DMS79 treated with DMSO at 0.1 percent for 48 hours (cell line): ENCODE measurements at places on chromosomes 6 and 20.

DNA sequence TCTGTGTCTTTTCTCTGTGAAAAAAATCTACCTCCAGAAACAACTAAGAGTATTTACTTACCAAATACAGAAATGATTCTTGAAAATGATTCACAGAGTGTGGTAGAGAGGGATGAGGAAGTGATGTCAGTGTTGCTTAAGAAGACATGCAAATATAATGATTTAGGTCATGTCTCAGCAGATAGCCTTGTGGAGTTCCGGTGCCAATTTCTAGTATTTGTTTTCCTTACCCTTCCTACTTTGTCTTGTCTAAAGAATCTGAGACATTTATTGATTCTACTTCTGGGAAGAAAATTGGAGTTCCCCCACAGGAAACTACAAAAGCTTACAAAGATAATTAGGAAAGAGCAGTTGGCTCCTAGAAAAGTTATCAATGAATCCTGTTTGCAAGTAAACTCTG is 68.8 kb downstream of the GJA1 start:
- DNase-seq, result no peak

GRCh38 chr6:31652925-31653724 is 664 bp upstream of the BAG6 start:
- DNase-seq, result peak; percentile 16

GRCh38 chr6:105902401-105903031 is 183.6 kb upstream of the PRDM1 start:
- no peak for DNase-seq

- DNase-seq, result no peak
Observed at GRCh38 chr6:150684161-150684560, 84.5 kb downstream of the PLEKHG1 start.

GRCh38 chr6:5088780-5089179 is 3.6 kb downstream of the PPP1R3G start:
- no peak for DNase-seq

- peak; percentile 25 for DNase-seq
Observed at GRCh38 chr20:5504061-5504739, 187.4 kb upstream of the PROKR2 start.

DNA sequence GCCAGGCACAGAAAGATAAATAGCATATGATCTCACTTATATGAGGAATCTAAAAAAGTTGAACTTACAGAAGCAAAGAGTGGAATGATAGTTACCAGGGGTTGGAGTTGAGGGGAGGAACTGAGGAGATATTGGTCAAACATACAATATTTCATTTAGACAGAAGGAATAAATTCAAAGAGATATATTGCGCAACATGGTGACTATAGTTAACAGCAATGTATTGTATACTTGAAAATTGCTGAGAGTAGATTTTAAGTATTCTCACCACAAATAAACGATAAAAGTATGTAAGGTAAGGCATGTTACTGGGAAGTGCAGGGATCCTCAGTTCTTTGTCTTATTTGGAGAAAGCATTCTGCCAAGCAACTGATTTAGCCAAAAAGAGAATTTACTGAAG is 171.9 kb downstream of the LMBRD1 start:
- no peak for DNase-seq

DNA sequence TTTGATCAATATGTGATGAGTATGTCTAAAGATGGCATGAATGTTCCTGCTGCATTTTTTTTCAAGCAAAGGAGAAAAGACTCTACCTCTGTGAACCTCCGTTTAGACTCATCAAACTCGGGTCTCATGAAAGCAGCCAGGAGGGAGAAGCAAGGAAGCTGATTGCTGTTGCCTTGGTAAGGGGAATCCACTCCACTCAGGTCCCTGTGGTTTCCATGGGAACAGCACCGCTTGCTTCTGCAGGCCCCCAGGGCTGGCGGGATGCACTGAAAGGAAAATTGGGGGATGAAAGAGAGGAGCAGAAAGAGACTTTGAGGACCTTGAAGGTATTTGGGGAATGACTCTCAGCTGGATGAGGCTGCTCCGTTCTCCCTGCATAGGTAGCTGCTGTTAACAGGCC is 249.6 kb upstream of the RIN2 start:
- no peak for DNase-seq

- DNase-seq, result peak; percentile 57
Observed at GRCh38 chr6:142485256-142485655, 183.4 kb downstream of the ADGRG6 start.

- DNase-seq, result no peak
Observed at GRCh38 chr20:34970193-34970840, 14.6 kb downstream of the MYH7B start.

GRCh38 chr6:156427345-156427744 is 349.8 kb upstream of the ARID1B start:
- DNase-seq, result no peak

GRCh38 chr6:26233649-26234420 is 131.2 kb upstream of the BTN3A2 start:
- DNase-seq, result no peak

DNA sequence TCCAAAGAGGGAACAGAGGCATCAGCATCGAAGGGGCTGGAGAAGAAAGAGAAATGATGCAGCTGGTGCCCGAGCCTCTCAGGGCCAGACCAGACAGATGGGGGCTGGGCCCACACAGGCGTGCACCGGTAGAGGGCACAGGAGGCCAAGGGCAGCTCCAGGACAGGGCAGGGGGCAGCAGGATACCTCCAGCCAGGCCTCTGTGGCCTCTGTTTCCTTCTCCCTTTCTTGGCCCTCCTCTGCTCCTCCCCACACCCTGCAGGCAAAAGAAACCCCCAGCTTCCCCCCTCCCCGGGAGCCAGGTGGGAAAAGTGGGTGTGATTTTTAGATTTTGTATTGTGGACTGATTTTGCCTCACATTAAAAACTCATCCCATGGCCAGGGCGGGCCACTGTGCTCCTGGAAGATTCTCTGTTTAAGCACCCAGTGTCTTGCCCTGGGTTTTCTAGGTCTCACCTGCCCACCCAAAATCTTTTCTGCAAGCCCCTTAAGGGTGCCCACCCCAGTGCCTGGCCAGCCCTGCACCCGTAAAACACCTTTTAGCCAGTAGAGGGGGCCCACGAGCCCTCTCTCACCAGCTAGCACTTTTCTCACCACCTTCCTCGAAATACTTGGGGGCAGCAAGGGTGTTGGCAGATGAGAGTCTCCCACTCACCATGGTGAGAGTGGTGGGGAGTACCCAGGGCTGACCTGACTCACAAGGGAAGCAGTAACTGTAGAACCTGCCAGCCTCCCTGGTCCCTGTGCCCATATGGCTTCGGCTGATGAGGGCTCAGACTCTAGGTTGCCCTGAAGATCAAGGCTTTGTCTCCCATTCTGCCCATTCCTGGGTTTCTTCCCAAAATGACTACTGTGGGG is 35.7 kb upstream of the ID1 start:
- peak; percentile 67 for DNase-seq

GRCh38 chr20:35559042-35559693 is 17.3 kb downstream of the ERGIC3 start:
- DNase-seq, result no peak

GRCh38 chr6:10962673-10963072 is 75.8 kb downstream of the SYCP2L start:
- DNase-seq, result no peak
